ENCODE measurements at places on chromosomes 4 and X. TPM values are rescaled to one million over a fixed set of nuclear protein-coding genes. Genes with fewer than 3 reads are reported as not detected.

DNA sequence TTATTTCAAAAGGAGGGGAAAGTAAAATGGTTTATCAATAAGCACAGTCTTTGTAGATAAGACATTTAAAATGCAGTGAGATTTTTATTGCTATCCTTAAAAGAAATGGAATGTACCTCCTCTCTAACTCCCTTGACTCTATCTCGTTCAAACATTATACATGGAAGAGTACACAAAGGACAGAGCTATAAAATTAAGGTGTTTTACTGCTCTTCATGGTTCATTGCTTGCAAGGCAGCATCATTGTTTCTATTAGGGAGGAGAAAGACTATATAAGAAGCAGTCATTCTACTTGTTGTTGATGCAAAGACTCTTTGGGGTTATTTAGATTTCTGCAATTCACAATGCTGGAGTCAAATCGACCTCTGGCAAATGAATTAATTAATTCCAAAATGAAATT is 380.2 kb upstream of the NDST3 start:
- DNase-seq, result no peak

DNA sequence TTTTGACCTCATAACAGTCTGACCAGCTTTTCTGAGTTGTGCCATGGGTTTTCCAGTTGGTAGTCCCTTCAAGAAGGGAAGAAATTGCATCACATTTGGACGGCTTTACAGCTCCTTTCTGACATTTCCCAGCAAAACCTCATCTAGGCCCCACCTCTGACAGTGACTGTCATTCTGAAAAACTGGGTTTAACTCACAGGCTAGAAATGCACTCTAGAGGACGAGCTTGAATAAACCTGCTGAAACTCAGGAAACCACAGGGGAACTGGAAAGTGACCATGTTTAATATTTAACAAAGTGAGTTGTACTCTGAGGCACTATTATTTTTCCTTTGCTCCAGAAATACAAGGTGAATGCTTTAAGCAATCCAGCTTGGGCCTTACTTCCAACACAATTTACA is 434.3 kb upstream of the RASGEF1B start:
- DNase-seq, result no peak

GYPA gene
- total RNA-seq, result 5.8 TPM

GRCh38 chrX:24969812-24970211 is 46.0 kb downstream of the ARX start:
- no peak for DNase-seq

DNA sequence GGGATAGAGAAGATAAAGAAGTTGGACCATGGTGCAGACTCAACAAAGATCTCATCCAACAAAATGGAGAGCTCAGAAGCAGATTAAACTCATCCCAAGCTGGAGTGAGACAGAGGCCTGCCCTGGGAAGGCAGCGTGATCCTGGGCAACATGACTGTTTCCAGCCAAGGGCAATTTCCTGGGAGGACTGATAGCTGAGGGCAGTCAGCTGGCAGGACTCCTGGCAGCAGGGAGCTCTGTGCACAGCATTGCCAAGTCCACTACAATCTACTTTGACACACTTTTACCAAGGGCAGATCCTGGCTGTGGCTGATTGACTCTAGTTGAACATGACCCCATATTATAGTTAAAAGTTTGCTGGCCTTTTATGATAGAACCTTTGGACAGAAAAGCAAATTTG is 357.3 kb upstream of the RASGEF1B start:
- DNase-seq, result no peak

DNA sequence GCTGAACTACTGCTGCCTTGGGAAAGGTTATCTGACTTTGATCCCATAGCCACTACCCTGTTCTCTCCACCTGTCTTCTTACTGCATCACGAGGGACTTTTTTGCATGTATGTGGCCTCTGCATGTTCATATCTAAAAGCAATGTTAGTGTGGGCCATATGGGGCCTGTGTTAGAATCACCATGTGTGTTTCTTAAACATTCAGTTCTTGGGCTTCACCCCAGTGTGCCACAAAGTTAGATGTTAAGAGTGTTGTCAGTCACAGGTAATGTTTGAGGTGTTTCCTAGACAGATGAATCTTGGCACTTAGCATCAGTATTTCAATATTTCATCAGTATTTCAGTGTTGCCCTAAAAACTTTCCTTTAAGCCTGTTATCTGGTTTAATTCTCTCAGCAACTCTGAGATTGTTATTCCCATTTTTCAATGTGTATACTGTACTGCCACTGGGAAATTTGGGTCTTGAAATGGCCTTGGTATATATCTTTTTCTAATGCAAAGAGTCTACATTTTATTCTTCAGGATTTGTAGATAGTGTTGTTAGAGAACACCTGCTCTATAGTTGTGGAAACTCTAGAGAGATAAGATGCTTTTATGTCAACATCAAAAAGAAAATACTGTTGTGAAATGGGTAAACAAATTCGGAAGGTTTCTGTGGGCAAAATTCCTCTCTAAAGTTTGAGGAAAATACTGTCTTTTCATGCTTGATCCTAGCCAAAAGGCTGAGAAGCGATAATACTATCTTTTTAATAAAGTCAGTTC is 259.7 kb downstream of the BMPR1B start:
- DNase-seq, result no peak

All from occipital lobe (tissue), 3 donors.